Tibial nerve (tissue), 4 donors: ENCODE measurements at places on chromosomes 12 and 14.
A peak's percentile ranks its signal among the peaks of the same experiment; 100 is the strongest.

GRCh38 chr14:95452176-95452892 lies 64.1 kb downstream of the SYNE3 start:
- no peak for DNase-seq

DNA sequence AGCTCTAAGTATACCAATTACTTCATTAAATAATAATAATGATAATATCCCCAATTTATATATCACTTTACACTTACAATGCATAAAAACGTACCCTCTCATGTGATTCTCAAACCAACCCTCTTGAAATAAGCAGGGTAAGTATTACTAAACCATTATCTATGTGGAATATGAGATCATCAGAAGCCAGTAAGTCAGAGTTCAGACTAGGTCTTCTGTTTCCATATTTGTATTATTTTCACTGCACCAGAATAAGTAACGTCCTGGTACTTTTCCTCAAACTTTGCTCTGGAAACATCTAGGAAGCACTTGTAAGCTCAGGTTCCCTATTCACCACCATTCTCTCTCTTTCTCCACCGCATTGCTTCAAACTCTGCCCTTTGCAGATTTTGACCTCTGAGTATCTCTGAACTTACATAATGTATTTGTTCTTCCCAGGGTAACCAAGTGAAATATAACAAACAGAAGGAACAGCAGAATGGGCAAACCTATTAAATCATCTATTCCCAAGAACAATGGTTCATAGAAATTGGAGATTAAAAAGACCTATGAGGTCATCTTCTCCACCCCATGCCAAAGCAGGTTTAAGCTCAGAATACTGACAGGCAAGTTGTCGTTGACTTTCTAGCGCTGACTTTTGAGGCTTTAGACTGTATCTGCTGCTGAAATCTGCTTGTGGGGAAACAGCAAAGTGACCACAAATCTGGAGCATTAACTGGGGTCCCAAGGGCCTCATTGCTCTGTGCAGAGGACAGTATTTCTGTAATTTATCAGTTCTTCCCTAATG lies 161.3 kb upstream of the FAR2 start:
- no peak for DNase-seq

DNA sequence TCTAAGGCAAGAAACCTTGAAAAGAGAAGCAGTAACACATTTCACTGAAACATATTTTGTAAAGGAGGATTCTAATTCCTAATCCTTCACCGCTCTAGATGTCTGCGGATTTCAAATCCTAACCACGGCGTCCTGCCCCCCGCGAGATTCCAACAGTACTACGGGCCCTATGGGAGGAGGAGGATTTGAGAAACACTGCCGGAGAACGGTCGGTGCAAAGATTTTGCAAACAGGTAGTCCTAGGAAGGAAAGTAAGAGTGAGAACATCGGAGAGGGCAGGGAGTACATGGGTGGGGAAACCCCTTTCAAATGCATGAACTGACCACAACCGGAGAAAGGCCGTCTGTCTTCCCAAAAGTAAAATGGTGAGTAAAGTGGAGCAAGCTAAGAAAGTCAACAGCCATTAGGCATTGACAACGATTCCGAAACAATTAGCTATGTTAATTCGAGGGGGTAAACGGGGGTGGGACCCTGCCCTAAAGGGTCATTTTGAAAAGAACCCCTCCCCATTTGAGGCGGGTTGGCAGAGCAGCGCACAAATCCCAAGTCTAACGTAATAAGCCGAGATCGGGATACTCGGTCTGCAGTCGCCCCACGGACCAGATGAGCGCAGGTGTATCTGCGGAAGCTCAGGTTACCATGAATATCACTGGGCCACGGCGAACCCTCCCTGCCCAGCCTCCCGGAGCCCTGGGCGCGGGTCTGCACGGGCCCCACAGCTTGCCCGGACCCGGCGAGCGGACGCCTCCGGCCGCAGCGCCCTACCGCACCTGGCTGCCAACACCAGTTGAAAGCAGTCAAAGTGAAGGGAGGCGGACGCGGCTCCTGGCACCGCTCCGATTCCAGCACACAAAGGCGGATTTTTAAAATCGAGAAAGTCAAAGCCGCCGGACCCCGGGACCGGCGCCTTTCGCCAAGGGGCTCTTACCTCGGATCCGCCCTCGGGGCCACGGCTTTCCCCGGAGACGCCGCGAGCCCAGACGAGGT lies 662 bp downstream of the EPS8 start:
- DNase-seq, result peak; percentile 32

DNA sequence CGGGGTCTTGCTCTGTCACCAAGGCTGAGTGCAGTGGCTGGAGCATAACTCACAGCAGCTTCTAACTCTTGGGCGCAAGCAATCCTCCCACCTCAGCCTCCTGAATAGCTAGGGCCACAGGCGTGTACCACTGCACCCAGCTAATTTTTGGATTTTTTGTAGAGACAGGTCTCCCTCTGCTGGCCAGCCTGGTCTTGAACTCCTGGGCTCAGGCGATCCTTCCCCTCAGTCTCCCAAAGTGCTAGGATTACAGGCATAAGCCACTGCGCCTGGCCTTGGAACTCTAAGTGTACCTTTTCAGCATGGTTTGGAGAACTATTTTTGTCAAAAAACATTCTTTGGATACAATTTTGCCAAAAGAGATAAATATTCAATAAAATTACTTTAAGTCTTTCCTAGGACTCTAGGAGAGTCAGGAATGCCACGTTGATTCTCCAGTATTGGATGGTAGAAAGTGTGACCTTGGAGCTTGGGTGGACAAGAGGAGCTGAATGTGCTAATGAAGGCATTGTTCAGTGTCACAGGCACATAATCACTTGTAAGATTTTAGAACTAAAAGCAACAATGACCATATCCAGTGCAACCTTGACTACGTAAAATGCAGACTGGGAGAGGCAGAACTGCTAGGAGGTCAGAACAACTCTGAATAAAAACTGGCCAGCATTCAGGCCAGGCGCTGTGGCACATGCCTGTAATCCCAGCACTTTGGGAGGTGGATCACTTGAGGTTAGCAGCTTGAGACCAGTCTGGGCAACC lies 2.8 kb downstream of the SRSF9 start:
- no peak for DNase-seq

DNA sequence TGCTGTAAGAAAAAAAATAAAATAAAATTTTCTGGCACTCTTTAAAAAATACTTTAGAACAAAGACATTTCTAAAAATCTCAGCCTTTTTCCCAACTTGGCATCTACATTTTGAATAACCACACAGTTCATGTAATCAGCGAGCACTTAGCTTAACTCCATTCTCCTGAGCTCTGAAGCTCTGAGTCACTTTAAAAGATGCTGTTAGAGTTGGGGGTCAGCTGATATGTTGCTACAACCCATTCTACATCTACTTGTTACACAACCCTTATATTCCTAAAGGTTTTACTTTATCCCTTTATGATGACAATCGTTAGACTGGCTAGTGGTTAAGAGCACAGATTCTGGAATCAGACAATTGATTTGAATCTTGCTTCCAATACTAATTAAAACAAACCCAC lies 48.3 kb downstream of the SLC41A2 start:
- DNase-seq, result no peak
